CD4-positive, alpha-beta T cell treated with Interleukin-21 for 1 hour (primary cell): ENCODE measurements at places on chromosomes 12 and 14.
A peak's percentile ranks its signal among the peaks of the same experiment; 100 is the strongest.

DNA sequence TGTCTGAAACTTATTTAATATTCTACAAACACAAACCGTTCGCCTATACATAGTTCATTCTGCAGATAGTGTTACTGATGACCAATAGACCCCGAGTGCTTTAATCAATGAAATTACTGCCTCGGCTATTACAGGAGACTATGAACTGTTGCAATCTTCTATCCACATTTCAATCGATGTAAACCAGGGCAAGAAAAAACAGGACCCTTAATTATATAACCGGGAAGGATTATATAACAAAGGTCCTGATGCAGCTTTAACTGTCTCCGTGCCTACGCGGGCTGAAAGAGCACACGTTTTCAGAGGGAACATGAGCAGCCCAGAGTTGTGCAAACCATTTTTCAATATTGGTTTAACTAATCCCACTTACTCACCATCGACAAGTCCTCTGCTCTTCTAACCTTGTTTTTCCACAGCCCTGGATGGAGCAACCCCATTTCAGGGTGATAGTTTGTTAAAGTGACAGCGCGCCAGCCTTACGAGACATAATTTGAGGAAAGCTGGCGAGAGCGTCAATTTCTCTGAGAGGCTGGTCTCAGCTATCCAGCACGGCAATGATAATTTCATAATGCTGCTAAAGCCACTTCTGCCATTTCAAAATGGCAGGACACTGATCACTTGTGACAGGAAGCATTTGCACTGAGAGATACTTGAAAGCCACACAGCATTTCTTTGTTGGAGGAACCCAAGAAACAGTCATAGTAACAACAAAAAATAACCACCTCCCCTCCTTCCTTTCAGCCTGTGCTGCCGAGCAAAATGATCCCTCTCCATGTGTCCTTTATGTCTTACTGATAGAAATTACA, 184.6 kb downstream of the FOXN3 start:
- DNase-seq, result no peak

- DNase-seq, result no peak
Measured at GRCh38 chr14:94451091-94451771, 1.4 kb downstream of the SERPINA11 start.

GRCh38 chr12:131063413-131063812, 109.7 kb downstream of the ADGRD1 start:
- DNase-seq, result no peak

DNA sequence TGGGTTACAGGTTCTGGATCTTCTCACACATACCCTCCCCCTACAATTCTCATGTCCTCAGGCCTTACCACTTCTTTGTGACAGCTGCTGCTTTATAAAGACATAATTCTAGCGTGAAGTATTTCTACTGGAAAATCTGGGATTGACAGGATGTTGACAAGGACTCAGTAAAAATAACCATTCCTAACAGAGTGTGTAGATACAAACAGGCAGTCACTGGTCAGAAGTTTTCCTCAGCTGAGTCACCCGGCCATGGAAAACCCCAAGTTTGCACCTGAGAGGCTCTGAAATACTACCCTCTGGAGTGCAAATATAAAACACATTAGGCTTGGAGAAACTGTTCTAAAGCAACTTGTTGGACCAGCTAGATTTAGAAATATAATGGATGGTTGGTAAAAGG, 54.4 kb downstream of the SPPL3 start:
- no peak for DNase-seq

GRCh38 chr12:65740506-65740872, 83.8 kb upstream of the HMGA2 start:
- DNase-seq, result no peak

GRCh38 chr12:54425702-54426101, 6.6 kb upstream of the ITGA5 start:
- DNase-seq, result no peak

DNA sequence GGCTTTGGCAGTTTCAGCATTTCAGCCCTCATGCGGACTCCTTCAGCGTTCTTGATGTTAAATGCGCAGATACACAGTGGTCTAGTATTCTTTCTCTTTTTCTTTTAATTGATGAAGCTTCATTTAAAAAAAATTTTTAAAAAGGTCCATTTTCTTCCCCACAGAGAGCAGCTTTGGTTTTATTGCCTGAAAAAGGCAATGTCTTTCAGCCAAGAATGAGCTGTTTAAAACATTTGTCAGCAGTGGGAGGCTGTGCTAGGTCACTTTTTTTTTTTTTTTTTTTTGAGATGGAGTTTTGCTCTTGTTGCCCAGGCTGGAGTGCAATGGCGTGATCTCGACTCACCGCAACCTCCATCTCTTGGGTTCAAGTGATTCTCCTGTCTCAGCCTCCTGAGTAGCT, 13.5 kb downstream of the KMT5A start:
- DNase-seq, result no peak

DNA sequence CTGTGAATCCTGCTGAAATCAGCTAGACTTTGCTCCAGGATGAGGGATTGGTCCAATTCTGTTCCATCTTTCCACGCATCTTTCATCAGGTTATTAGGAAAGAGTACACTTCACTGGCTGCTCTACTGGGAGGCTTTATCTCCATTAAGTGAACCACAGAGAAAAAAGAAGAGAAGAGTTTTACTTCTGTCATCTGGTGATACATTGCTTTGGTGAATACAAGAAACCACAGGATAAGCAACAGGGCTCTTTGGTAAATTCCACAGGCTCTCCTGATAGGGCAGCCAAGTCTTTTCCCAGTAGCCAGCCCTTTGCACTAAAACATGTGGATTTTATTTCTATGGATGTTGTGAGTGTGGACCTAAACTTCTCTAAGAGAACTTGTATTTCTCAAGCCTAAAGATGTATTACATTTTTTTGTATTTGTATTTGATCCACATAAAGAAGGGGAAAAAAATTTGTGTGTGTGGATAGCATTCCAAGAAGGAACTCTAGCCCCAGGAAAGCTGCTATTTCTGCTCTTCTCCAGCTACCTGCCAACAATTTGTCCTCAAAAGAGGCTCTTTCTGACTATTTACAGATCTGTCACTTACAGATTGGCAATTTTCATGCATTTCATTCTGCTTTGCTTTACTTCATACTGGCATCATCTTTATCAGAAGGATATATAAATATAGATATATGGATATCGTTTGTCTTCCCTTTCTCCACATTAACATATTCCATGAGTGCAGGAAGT, 1117.6 kb upstream of the TMEM132C start:
- DNase-seq, result no peak

DNA sequence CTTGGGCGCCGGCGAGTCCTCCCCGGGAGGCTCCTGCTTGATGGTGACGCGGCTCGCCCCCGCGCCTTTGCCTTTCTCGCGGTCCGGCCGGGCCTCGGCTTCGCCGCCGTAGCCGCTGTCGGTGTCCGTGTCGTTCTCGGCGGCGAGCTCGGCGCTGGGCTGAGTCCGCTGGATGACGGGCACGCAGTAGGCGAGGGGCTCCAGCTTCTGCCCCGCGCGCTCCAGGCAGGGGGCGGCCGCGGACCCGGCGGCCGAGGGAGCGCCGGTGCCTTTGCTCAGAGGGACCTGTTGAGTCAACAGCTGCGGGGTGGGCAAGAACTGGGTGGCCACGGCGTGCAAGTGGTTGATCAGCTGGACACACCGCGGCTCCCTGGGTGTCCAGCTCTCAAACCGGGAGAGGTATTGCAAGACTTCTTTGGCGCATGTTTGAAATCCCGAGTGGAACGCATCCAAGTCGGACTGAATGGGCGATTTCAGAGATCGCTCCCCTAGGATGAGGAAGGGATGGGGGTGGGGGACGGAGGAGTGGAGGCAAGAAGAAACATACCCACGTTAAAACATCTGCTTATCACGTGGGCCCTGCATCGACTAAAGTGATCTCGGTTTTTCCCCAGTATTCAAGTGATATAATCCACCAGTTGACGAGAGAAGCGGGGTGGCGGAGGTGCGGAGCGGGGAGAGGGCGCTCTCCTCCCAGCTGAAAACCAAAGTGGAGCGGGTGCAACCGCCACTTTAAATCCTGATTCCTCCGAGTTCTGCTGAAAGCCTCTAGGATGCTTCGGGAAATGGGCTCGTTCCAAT, 2.0 kb downstream of the BHLHE41 start:
- DNase-seq, result no peak

- DNase-seq, result no peak
Measured at GRCh38 chr12:44076871-44077270, 241.0 kb downstream of the TMEM117 start.

DNA sequence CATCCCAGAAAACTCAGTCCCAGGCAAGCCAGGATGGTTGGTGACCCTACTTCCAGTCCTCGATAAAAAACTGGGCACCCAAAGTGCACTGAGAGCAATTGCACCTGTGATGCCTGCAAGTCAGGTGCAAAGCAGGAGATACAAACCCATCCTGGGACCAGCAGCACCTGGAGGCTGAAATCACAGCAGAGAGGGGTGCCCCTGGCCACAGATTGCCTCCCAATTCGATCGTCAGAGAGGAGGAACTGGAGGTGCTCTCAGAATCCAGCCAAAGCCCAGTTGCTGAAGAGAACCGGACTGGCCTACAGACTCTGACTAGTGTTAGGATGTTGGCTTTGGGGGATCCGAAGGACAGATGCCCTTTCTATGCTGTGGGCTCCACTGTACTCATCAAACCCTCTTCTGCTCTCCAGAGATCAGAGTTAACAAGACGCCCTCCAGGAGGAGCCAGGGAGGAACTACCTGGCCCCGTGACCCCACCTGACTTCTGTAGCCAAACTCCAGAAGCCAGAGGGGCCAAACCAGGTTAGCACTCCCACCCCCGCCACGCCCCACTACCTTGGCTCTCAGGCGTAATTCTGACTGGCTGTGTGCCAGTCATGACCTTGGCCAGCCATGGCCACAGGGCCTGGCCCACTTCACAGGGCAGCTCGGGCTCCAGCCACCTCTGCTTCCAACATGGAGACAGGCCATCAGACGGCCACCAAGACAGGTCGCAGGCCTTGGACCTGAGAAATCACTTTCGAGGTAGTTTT, 284.5 kb upstream of the RTL1 start:
- DNase-seq, result no peak

DNA sequence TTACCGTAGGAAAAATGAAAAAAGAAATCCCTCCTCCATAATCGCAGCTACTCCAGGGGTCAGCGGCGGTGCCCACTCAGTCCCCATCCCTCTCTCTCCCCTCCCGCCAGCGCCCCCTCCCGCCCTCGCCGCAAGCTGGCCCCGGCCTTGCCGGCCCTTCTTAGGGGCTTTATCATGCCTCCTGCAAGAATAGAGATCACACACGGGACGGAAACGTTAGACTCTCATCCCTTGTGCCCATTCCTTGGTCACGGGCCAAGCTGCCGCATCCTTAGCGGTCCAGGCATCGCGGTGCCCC, 692 bp upstream of the COX14 start:
- no peak for DNase-seq

- no peak for DNase-seq
Measured at GRCh38 chr14:104924421-104925213, at the start of gene PLD4. TSS of gene PLD4 (plus strand) at chr14:104924879. CDS start at chr14:104927141, 2,262 bp downstream.

GRCh38 chr12:64665514-64665913, 55.2 kb downstream of the RASSF3 start:
- peak; percentile 90 for DNase-seq

DNA sequence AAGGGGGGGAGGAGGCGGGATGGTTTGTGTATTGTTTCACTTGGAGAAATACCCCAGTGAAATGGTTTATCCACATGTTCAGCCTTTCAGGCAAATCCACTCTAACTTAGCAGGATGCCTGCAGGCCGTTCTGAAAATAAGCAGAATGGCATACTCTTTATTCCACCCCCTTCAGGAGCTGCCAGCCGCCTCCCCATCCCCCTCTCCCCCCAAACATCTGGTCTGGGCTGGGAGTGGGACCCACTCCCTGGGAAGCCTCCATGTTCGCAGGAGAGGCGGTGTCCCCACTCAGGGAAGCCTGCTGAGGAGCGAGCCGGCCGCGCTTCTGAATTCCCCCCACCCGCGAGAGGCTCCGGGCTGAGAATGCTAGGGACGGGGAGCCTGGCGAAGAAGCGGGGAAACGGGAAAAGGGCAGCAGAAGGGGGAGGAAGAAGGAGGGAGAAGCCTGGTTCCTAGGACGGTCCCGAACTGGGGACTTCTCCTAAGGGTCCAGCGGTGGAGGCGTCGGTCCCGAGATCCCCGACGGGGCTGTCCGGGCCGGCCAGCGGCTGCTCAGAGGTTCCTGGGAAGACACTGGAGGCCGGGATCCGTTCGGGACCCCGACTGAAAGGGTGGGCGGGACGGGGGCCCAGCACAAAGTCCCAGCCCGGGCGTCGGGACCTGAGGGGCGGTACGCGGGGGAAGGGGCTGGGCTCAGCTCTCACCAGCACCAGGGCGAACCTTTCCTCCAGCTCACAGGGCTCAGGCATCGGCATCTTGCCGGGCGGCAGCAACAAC, 666 bp downstream of the FMNL3 start:
- DNase-seq, result peak; percentile 7

GRCh38 chr12:10501030-10501429, 4.7 kb upstream of the EIF2S3B start:
- peak; percentile 19 for DNase-seq

DNA sequence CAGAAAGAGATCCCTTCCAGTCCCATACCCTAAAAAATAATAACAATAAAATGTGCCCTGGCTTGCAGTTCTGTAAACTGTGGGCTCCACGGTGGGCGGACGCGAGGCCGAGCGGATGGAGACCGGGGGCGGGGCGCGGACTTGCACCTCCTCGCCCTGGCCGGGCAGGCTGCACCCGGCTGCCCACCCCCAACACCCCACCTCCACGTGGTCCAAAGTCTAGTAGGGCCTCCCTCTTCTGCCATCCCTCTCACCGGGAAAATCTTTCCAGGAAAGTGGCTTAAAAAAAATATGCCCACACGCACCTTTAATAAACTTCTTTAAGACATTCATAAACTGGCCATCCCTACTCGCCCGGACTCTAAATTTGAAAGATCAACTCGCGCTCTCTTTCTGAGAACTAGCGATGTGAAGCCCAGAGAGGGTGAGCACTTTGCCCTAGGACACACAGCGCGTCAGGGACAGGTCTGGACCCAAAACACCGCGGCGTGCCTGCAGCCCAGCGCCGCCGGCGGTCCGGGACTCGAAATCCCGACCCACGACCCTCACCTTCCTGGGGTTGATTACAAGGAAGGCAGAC, 1.9 kb upstream of the BCL11B start:
- peak; percentile 23 for DNase-seq

GRCh38 chr14:105481886-105482457, 4.7 kb upstream of the CRIP1 start:
- peak; percentile 99 for DNase-seq

GRCh38 chr12:84763107-84763506, 149.5 kb downstream of the SLC6A15 start:
- no peak for DNase-seq

- DNase-seq, result no peak
Measured at GRCh38 chr14:76951166-76951565, 77.3 kb downstream of the IRF2BPL start.

GRCh38 chr12:107670999-107671643, 14.5 kb upstream of the PWP1 start:
- peak; percentile 12 for DNase-seq

- DNase-seq, result no peak
Measured at GRCh38 chr12:1424674-1425395, 169.5 kb downstream of the FBXL14 start.
